ENCODE measurements at places on chromosomes 3 and 15. TPM values are rescaled to one million over a fixed set of nuclear protein-coding genes. Genes with fewer than 3 reads are reported as not detected.

DNA sequence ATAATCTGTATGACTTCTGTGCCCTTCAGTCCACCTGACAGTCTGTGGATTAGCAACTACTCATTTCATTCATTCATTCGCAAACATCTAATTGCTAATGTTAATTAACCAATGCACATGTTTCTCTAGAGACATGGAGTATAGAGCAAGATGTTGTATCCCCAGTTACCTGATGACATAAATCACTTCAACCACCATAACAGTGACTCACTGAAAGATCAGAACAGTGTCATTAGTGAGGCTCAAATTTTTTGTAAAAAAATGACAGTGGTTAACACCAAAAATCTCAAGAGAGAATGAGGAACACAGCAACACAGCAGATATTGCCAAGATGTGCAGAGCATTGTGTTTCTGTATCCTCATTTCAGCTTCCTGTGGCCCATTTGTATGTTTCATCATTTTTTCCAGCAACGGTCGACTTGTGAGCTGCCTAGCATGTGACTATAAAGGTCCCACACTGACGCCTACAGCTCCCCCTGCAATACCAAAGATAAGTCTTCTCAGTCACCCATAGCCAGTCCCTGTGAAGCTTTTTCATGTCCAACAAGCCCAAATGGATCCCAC, 3.7 kb upstream of the PLD1 start:
- no peak for DNase-seq

GRCh38 chr3:181637456-181637855, 74.3 kb upstream of the SOX2 start:
- no peak for DNase-seq

GOLGA8K gene
- 0.91 TPM for total RNA-seq

TUSC2 gene
- total RNA-seq = 23.5 TPM

IL17RB gene
- 8.4 TPM for total RNA-seq

- DNase-seq = no peak
Measured at GRCh38 chr15:69636169-69636915, 183.7 kb downstream of the RPLP1 start.

PCBP4 gene
- total RNA-seq = 57.0 TPM

- no peak for DNase-seq
Measured at GRCh38 chr3:100401674-100402041, 319 bp downstream of the LNP1 start.

- no peak for DNase-seq
Measured at GRCh38 chr3:141795741-141796080, 32.5 kb downstream of the GRK7 start.

CPLX3 gene
- total RNA-seq = 0.63 TPM

DNA sequence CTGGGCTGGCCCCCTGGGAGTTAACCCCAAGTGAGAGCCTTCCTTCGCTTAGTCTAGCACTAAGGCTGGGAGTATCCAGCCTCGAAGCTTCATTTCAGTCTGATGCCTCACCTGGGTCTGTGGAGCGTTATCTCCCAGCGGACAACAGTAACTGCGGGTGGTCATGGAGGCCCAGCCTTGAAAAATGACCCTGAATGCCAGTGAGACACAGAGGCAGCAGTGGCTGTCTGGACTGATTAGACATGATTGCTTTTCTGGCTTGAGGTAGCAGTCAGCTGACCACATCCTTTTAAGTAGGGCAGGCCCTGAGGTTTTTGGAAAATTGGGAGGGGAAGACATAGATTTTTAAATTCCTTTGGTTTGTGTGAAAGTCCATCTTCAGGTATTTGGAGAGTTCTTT, 28.2 kb upstream of the TRIM59 start:
- DNase-seq = no peak

- no peak for DNase-seq
Measured at GRCh38 chr15:61116825-61117224, 112.3 kb downstream of the RORA start.

DNA sequence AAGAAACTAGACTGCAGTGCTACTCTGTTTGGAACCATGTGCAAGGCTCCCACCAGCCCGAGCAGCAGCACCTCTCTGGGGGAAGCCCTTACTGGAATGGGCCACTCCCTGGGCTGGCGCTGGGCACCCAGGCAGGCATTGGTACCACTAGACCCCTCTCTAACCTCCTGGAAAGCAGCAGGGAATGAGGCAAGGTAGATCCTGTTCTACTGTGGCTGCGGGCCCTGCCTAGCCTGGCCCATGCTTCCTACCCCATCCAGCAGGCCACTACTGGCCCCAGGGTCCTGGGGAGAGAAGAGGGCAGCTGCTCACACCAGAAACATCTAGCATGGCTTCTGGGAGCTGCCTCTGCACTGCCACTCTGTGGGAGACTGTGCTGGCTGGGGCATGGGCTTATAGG, 44.8 kb downstream of the MESD start:
- DNase-seq = no peak

DNA sequence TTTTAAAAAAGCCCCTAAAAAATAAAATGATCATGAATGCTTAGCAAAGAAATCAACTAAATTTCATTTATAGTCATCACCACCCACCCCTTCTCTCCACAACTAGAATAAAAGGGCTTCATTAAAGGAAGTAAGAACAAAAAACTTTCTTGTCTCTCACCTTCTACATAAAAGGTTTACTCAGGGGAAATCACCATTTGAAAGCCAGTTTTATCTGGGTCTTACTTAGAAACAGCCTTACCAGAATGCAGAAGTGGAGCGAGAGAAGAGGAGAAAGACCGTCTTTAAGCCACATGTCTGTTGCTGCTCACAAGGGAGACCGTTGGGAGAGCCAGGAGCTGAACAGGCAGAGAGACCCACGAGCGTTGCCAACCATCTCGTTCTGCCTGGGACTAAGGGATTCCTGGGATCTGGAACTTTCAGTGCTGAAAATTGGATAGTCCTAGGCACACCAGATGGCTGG, 350.1 kb upstream of the PROK2 start:
- DNase-seq = no peak

- DNase-seq = peak; percentile 5
Measured at GRCh38 chr15:58513008-58513407, 81.2 kb downstream of the LIPC start.

DNA sequence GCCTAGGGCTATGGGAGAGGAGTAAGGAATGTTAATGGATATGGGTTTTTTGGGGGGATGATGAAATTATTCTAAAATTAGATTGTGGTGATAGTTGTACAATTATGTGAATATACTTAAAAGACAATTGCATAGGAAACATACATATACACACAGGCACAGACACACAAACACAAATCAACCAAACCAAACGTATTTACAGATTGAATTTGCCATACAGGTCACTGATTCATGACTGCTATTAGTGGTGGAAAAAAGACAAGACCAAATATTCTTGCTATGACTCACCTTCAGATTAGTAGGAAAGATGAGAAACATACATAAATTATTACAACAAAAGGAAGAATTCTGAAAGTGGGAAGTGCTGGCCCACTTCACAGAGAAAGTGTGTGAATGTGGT, 85.3 kb downstream of the C3orf38 start:
- no peak for DNase-seq

CYP19A1 gene
- not detected for total RNA-seq

GRCh38 chr15:75647370-75648155, at the start of gene SNX33:
Gene SNX33 (plus strand): TSS chr15:75647912. CDS start chr15:75649103, 1,191 bp downstream.
- DNase-seq = peak; percentile 94

TMEM266 gene
- total RNA-seq = 2.2 TPM

DNA sequence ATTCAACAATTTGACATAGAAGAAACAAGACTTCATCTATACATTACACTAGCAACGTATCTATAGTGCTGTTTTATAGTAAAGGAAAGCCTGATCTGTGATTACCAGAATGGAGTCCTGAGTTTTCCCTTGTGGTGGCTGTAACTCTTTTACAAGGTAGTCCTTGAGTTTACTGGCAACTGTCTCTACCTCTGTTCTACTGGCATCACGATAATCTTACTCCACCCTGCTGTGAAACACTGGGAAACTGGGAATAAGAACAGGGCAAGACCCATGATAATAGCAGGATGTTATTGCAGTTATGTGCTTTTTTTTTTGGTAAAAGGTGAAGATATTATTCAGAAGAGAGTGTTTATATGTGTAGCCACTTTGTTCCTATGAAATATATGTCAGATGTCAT, 12.4 kb upstream of the HHLA2 start:
- DNase-seq = no peak

Measured in endodermal cell (in vitro differentiated cells).